ENCODE measurements at places on chromosomes 5 and 9.
A peak's percentile ranks its signal among the peaks of the same experiment; 100 is the strongest.

- DNase-seq: peak; percentile 78
Measured at GRCh38 chr9:131530920-131531832, at the start of gene UCK1. Gene UCK1, minus strand, starts transcription at chr9:131531263. Its CDS starts 89 bp downstream, at chr9:131531174.

- no peak for DNase-seq
Measured at GRCh38 chr5:20286512-20286911, 298.5 kb upstream of the CDH18 start.

DNA sequence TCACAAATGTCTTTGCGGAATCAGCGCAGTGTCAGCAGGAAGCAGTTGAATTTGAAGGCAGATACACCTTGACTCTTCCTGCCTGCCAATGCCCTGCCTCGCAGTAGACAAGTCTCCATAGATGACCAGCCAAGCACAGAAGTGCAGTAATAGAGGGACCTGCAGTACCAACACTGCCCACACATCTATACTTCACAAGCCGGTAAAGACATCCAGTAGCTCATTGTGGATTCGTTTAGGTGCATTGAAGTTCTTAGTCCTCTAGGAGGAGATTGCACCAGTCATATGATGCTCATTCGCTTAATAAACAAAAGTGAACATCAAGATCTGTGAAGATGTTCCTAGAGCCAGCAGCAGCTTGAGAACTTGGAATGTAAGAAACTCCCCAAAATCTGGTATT, 7.1 kb upstream of the IFNA2 start:
- no peak for DNase-seq

DNA sequence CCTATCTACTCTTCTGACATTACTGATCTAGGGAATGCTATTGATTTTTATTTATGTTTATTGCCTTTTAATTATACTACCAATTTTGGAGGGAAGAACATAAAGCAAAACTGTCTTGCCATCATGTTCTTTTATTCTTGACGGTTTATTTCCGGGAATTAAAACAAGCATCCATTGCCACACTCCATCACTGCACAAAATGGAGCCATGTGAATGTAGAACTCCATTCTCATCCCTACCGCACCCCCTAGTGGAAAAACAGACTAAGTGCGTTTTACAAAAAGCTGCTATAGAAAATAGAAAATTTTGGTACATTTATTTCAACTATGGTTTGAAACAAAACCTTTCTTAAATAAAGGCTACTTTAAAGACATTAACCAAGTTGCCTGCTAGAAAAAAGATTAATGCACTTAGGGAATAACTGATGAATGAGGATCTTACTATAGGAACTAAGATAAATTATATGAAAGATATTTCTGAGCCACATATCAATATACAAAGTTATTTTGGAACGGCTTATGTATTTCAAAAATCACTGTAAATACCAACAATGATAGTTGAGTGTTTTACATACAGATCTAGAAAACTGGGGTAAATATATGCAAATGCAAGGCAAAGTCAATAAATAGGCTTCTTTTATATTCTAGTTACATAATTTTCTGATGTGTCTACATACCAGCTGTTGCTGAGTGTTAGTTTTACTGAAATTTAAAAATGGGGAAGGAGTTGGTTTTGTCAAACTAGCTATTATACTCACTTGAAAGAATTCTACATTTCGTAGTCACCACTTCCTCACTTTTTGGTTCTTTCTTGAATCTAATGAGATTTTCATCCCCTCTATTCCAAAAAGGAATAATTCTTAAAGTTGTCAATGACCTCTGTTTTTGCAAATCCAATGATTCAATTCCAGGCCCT, 26.5 kb downstream of the OXCT1 start:
- DNase-seq: peak; percentile 31

GRCh38 chr9:77648234-77649108, at the start of gene GNA14:
Gene GNA14, minus strand, starts transcription at chr9:77648322. Its CDS starts 529 bp downstream, at chr9:77647793.
- DNase-seq: peak; percentile 41

- no peak for DNase-seq
Measured at GRCh38 chr9:84563691-84564090, 105.8 kb upstream of the NTRK2 start.

DNA sequence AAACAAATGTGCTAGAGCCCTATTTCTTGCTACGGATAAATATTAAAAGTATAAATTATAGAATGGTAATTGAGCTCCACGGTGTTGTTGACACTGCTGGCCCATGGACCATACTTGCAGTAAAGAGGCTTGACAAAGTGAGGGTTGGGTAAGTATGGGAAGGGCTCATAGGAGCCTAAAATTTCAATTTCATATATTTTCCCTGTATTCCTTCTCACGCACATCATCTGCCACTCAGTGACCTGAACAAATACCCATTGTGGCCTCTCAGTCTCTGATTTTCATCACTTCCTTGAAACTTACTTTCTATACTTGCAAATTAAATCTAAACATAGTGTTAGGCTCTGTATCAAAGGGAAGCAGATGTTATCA, 116.5 kb downstream of the PIK3R1 start:
- no peak for DNase-seq

DNA sequence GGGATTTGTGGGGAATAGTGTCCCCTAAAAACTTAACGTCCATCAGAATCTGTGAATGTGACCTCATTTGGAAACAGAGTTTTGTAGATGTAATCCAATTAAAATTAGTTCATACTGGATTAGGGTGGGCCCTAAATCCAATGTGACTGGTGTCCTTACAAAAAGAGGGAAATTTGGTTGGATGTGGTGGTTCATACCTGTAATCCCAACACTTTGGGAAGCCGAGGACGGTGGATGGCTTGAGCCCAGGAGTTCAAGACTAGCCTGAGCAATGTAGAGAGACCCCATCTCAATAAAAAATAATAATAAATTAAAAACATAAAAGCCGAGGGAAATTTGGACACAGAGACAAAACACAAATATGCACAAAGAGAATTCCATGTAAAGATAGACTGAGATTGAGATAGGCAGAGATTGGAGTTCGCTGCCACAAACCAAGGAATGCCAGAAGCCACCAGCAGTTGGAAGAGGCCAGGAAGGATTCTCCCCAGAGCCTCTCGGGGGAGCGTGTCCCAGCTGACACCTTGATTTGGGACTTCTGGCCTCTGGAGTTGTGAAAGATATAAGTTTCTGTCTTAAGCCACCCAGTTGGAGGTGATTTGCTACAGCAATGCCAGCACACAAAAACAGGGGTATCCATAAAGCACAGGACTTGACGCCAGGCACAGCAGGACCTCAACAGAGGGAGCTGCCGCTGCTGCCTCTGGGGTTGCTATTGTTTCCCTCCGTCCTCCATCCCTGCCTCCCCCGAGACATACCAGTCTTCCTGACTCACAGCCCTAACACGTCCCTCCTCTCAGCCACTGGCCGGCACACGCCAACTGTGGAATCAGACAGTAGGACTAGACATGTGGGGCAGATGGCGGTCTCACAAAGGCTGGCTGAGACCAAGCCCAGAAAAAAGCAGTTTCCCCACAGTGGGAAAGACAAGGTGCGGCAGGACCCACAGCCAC, 73.8 kb upstream of the IL17B start:
- DNase-seq: no peak

- DNase-seq: no peak
Measured at GRCh38 chr9:98477884-98478283, 222.4 kb upstream of the TBC1D2 start.
